ENCODE measurements at places on chromosomes 2 and 18. TPM values are rescaled to one million over a fixed set of nuclear protein-coding genes. Genes with fewer than 3 reads are reported as not detected.

DNA sequence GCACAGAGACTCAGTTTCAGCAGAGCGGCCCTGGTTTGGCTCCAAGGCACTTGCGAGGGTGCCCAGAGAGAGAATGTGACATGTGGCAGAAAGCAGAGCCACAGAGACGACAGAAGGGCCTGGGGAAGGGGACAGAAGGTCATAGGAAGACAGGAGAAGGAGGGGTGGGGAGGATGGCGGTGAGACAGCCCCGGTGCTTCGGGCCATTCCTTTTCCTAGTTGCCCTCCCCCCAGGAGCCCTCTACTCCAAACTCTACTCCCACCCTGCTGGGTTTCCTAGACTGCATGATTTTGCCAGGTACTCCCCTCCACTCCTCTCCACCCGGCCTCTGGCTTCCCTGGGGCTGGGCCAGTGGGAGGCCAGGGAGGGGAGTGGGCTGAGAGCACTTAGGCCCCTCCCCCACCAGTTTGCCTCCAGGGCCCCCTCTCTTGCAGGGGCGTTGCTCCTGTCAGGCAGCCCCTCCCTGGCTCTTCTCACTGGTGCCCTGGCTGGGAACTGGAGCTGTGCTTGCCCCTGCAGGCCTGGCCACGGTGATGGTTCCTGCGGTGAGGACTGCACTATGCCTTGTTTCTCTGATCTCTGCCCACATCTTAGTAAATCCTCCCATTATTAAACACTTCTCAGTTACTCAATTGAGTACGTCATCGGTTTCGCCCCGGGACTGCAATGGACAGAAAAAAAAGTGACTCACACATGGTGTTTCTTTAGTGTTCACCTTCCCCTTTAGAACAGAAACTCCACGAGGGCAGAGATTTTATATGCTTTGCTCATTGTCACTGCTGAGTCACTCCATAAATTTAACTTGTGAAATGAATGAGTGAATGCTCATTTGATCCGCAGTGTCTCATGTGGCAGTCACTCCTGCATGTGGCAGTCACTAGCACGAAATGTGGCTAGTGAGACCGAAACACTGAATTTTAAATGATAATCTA lies 58.7 kb upstream of the SP3 start:
- DNase-seq, result peak; percentile 83

- no peak for DNase-seq
Observed at GRCh38 chr18:666177-666576, 8.7 kb downstream of the TYMS start.

- DNase-seq, result no peak
Observed at GRCh38 chr2:30729031-30729430, 78.2 kb downstream of the CAPN13 start.

DNA sequence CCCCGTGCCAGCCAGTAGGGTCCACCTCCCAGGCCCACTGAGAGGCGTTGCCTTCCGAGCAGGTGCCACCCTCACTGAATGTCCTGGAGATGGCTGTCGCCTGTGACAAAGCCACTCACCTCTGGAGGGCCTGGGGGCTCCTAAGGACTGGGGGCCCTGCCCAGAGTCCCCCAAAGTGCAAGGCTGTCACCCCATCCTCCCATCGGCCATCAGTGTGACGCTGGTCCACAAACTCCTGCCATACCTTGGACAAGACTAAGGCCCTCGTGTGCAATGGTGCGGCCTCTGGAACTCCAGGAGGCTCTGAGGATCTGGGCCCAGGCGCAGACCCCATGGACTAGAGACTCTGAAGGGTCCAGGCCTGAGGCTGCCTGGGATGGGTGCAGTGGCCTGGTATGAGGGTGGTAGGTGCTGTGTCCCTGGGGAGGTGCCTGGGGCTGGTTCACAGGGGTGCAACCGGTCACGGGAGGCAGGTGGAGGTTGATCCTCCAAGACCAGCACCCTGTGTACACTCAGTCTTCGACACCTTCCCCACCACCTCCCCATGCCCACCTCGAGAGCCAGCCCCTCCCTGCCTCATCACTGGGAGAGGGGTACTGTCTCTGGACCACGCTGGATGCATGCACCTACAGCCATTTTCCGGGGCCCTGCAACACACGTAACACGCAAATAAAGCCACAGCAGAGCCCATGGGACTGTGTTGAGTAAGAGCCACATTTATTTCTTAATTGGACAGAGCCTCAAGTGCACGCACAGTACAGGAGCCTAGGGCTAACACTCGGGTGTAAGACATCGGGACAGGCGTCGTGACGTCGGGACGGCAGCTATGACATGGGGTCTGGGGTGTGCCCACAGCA lies 21.6 kb downstream of the AQP12A start:
- DNase-seq, result no peak

Gene CFAP65
- total RNA-seq, result not detected

Gene ZSWIM2
- total RNA-seq, result not detected

Gene ADCYAP1
- not detected for total RNA-seq

Gene NEU2
- total RNA-seq, result 24.6 TPM

Gene LYPD6B
- 73.9 TPM for total RNA-seq

Data from lower leg skin (tissue), 4 donors.